Inflammatory macrophage treated with lipopolysaccharide for 4 hours (primary cell): ENCODE measurements at places on chromosomes 2 and 18.
A peak's percentile ranks its signal among the peaks of the same experiment; 100 is the strongest.

DNA sequence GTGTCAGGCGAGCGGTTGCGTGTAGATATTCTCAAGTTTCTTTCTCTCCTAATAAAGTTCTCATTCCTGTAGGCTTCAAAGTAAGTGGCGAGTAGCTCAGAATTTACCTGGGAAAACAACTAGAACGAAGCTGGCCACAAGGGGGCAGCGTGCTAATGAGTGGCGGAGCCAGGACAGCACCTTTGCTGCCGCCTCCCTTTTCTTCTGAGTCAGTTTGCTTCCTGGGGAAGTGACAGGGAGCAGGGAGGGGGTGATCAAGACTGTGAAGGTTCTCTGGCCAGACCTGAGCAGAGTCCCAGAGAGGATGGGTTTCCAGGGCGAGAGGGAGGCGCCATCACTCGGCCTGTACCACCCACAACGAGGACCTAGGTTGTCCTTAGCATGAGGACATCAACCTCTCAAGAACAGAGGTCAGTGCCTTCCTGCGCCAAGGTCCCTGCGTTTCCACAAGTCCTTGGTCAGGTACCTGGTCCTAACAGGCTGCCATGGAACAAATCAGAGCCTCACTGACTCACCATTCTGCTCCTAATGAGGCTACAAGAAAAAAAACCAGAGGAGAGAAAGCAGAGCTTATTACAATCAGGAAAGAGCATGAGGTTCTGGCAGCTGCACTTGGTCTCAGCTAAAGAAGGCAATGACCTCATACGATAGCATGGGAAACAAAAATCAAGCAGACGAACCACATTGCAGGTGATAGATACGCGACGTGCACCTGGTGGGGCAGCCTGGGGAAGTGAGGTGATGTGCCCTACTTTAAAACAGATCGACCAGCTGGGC is 98.7 kb downstream of the PLB1 start:
- peak; percentile 74 for DNase-seq

DNA sequence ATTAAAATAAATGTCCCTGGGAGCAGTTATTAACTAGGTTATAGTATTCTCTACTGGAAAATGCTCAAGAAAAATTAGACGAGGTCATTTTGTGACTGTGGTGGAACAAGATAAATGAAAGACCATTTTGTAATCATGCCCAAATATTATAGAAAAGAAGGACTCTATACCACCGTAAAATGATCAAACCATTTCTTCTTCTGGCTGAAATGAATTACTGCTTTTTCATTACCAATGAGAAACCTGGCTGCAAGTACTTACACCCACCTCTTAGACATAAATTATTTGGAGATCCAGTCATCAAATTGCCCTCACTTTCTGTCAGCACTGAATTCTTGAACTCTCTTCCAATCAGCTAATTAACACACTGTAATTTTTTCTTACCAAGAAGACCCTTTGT is 74.2 kb upstream of the FSIP2 start:
- DNase-seq = no peak

DNA sequence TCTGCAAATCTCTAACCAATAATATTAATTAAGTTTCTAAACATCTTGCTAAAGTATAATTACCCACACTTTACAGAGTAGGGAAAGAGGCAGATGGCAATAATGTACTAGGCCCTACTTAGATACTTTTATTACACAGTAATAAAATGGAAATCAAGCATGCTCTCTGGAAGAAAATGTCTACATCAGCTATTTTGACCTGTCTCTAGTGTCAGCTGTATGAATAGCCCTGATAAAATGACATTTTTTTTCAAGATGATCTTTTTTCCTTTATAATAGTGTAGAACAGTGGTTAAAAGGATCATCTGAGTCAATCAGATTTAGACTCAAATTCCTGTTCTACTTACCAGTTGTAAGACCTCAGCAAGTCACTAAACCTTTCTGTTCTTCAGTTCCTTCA is 397.3 kb downstream of the GRB14 start:
- no peak for DNase-seq

GRCh38 chr2:21461754-21462240 is 338.0 kb downstream of the TDRD15 start:
- no peak for DNase-seq

- no peak for DNase-seq
These were observed 16.2 kb downstream of the CHCHD5 start for GRCh38 chr2:112600634-112601033.

DNA sequence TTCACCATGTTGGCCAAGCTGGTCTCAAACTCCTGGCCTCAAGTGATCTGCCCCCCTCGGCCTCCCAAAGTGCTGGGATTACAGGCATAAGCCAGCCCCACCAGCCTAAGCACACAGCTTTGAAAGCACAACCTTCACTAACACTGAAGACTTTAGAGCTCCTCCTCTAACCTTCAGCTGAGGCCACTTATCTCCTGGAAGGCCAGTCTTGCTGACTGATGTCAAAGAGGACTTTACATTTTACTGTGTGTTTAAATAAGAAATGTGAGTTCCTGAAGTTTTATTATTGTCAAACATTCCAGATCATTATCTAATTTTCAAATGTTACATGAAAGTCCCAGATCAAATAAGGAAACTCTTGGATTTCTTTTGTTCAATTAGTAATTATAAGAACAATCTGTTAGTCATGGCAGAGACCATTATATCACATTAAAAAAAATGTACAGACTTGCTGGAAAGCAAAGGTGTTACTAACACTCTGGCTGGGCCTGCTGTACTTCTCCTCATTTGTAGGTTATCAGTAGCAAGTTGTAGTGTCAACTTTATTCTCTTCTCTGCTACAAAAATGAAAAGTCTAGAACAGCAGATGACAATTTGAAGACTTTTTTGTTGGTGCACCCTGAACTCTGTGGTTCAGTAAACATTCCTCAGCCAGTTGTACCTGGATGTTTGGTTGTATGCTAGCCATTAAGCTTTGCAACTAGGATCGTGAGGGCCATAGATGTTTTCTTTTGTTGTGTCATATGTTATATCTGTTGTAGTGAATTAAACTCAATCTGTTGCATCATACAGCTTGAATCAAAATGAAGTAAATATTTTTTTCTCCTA is 80.0 kb downstream of the AOX1 start:
- DNase-seq = no peak

DNA sequence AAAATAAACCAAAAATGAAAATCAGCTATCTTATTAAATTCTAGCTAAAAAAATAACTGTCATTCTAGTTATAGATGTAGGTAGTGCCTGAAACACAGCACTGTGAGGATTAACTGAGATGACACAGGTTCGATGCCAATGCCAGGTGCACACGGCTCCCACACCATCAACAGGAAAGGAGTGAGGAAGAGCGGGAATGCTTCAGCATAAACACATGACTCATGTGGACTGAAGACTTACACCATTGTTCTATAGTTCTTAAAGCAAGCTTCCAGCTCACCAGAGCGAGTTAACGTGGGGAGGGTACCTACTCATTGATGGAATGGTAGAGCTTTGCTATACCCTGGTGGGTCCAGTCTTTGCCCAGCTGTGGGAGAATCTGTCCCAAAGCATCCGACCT is 76.7 kb downstream of the EMILIN2 start:
- DNase-seq = no peak

DNA sequence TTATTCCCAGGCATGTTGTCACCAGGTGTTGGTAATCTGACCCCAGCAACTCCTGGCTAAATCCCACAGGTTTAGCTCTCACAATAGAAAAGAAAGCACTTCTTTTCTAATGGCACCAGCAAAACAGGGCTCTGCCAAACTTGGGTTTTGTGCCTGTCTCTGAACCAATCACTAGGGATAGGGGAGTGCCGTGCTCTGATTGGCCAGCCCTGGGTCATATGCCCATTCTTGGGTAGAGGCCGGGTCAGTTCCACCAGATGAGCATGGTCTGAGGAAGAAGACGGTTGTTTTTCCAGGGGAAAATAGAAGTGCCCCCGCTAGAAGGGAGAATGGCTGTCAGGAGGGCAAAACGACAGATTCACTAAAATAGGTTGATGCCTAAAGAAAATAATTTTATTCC is 14.7 kb downstream of the CDK15 start:
- DNase-seq = no peak

DNA sequence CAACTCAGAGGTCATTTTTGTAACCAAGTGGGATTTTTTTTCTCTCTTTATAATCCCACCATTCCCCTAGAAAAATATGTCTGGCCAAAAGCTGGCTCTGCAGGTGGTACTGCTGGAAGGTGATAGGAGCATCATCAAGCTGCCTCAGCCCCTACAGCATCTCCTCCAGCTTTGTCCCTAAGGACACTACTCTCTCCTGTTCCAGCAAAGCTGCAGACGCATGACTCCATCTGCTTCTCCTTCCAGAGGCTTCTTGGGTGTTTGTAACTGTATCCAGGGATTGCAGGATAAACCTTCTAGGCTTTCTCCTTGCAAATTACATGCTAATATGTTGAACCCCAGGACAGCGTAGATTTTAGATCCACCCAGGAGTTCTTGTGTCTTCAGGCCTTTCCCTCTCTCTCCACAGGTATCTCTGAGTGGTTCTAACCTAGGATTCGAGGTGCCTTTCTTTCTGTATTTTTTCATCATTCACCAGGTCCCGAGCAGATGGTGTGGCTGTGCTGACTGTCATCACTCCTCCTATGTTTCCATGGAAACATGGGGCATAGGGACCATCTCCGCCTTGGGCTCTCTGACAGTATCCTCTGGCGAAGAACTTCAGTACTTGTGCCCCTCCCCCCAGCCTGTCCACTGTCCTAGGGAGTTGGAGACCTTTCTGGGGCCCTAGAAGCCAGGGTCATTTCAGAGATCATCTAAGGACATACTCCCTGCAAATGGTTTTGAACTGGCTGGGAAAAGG is 34.3 kb downstream of the AFF3 start:
- no peak for DNase-seq

DNA sequence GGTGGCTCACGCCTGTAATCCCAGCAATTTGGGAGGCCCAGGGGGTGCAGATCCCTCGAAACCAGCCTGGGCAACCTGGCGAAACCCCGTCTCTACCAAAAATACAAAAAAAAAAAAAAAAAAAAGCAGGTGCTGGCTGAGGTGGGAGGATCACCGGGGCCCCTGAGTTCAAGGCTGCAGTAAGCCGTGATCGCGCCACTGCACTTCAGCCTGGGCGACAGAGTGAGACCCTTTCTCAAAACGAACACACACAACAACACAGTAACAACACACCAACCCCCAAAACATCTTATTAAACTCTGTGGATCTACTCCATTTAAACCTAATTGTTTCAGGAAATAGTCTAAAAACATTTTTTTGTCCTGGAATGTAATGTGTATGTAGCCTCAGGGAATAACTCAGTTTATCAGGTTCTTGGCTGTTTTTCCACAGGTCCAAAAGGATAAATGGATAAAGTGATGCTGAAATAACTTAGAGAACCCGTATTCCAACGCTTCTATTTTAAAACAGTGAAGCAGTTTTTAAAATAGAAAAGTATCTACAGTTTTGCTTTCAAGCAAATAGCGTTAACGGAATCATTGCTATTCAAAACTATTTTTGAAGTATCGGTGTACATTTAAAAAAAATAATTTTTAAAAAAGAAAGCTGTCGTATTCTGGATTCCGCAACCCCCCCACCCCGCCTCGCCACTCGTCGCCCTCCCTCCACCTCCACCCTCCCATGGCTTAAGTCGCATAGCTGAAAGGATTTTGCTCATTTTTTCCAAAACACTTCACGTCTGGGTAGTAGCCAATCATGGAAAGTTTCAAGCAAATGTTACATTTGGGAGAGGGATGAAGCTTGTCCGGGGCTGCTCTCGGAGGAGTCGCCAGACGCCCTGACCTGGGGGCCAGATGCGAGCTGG is 895 bp upstream of the GLS start:
- DNase-seq = no peak

DNA sequence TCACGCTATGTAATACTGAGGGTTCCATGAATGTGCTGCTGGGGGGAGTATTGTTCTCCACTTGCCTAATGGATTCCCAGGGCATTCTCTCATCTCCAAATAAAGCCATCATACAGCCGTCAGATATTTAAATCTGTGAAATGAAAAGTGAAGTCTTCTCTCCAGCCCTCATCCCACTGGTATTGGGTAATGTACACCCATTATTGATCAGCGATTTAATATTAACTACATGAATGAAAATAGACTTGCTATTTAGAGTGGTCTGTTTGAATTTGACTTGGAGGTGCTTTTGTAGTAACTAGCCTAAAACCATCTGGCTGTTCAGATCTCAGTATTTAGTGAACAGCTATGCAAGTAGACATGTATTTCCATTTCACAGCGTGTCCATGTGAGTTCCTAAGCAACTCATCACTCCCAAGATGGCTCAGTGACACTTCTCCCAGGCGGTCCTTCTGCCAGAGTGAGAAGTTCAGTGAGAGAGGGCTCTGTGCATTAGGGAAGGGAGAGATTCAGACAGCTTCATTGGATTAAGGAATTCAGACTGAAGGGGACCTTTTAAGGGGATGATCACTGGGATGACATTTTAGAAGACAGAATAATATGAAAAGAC is 140.7 kb downstream of the WDSUB1 start:
- no peak for DNase-seq

- no peak for DNase-seq
These were observed 906.0 kb upstream of the CHAC2 start for GRCh38 chr2:52861596-52861995.

DNA sequence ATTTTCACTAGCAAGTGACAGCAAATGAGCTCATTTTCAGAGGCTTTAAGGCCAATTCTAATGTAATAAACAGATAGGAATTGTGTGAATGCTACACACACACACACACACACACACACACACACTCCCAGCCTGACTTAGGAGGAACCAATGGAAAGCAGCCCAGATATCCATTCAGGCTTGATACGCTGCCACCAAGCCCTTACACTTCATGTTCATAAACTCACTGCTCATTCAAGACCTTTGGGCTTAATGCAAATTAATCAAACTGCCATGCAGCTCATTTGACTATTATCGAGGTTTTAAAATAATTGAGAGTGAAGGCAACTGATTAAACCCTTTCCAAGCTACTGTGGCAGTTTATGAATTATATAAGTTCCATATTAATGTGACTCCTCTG is 298.9 kb upstream of the NCKAP5 start:
- no peak for DNase-seq

GRCh38 chr2:119066272-119066804 is 92.2 kb downstream of the C1QL2 start:
- DNase-seq = no peak

DNA sequence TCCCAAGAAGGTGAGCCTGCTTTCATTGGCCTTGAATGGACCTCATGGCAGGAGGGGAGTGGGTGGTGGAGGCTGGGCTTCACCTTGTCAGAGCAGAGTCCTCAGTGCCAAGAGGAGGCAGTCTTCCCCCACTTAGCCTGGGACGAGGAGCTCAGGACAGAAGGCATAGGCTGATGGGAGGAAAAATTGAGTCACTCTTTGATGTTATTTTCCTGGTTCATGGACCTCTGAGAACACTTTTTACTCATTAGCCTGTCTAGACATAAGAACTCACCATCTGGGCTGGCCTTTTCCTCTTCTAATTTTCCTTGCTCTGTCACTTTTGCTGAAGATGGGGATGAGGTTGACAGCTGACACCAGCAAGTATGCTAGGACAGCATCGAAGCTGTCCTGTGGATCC is 225.7 kb upstream of the TNP1 start:
- no peak for DNase-seq

- DNase-seq = peak; percentile 8
These were observed 107.7 kb upstream of the PPP1CB start for GRCh38 chr2:28643911-28644334.

- DNase-seq = peak; percentile 86
These were observed 977 bp downstream of the SLC8A1 start for GRCh38 chr2:40450796-40451430.

GRCh38 chr2:45942237-45942738 is 290.8 kb downstream of the PRKCE start:
- DNase-seq = peak; percentile 68
